Osteoblast (primary cell): ENCODE measurements at places on chromosomes 2 and 18. TPM values are rescaled to one million over a fixed set of nuclear protein-coding genes. Genes with fewer than 3 reads are reported as not detected.

The POTEE gene
- total RNA-seq = under 0.01 TPM in 1 of 2 replicates, not detected in the other

GRCh38 chr18:76530391-76530790, 35.3 kb upstream of the ZNF516 start:
- no peak overlapping the region for H3K4me3 ChIP-seq
- H3K27me3 ChIP-seq = peaks cover 25% of the 10 kb centered on the region
- no peak for DNase-seq

GRCh38 chr2:53181759-53182158, 585.8 kb upstream of the CHAC2 start:
- no peak for DNase-seq
- no peaks in the 10 kb centered on the region for H3K4me1 ChIP-seq
- no peaks in the 10 kb centered on the region for H3K36me3 ChIP-seq
- no peaks in the 10 kb centered on the region for H3K27me3 ChIP-seq
- no peak overlapping the region for H3K4me3 ChIP-seq

- no peaks in the 10 kb centered on the region for H3K27me3 ChIP-seq
- H3K4me1 ChIP-seq = no peaks in the 10 kb centered on the region
- H3K27ac ChIP-seq = no peak overlapping the region
- no peak for DNase-seq
- H3K36me3 ChIP-seq = no peaks in the 10 kb centered on the region
These were observed 54.0 kb downstream of the PELI1 start for GRCh38 chr2:64090264-64090663.

DNA sequence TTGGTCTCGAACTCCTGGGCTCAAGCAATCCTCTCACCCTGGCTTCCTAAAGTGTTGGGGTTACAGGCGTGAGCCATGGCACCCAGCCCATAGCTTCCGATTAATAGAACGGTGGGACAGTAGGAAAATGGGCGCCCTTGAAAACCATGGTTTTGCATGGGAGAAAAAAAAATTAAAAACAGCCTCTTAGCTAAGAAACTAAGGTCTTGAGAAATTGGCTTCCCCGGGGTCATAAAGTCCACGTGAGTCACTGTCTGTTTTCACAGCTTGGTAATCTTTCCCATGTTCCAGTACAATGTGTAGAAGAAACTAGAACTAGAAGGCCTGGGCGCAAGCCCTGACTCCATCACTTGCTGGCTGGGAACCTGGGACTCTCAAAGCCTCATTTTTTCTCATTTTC, 20.7 kb downstream of the B3GNT2 start:
- no peaks in the 10 kb centered on the region for H3K27me3 ChIP-seq
- no peak overlapping the region for H3K4me3 ChIP-seq
- peak; percentile 88 for DNase-seq
- H3K36me3 ChIP-seq = no peaks in the 10 kb centered on the region

GRCh38 chr2:181655519-181655918, 1.4 kb downstream of the CERKL start:
- no peaks in the 10 kb centered on the region for H3K36me3 ChIP-seq
- no peaks in the 10 kb centered on the region for H3K4me1 ChIP-seq
- no peak overlapping the region for H3K4me3 ChIP-seq
- no peak overlapping the region for H3K27ac ChIP-seq

GRCh38 chr2:174012347-174013314, 47.5 kb upstream of the SP3 start:
- H3K4me1 ChIP-seq = peaks cover 38% of the 10 kb centered on the region
- no peaks in the 10 kb centered on the region for H3K36me3 ChIP-seq
- peak overlapping the region; percentile 83 for H3K27ac ChIP-seq
- H3K4me3 ChIP-seq = peak overlapping the region; percentile 75

GRCh38 chr2:202768273-202768672, 103.3 kb downstream of the ICA1L start:
- no peaks in the 10 kb centered on the region for H3K36me3 ChIP-seq
- DNase-seq = no peak
- H3K27me3 ChIP-seq = no peaks in the 10 kb centered on the region
- H3K4me1 ChIP-seq = no peaks in the 10 kb centered on the region
